ENCODE measurements at places on chromosomes 2 and 18.

GRCh38 chr18:63137999-63138435 is 181.6 kb downstream of the BCL2 start:
- no peak for DNase-seq

DNA sequence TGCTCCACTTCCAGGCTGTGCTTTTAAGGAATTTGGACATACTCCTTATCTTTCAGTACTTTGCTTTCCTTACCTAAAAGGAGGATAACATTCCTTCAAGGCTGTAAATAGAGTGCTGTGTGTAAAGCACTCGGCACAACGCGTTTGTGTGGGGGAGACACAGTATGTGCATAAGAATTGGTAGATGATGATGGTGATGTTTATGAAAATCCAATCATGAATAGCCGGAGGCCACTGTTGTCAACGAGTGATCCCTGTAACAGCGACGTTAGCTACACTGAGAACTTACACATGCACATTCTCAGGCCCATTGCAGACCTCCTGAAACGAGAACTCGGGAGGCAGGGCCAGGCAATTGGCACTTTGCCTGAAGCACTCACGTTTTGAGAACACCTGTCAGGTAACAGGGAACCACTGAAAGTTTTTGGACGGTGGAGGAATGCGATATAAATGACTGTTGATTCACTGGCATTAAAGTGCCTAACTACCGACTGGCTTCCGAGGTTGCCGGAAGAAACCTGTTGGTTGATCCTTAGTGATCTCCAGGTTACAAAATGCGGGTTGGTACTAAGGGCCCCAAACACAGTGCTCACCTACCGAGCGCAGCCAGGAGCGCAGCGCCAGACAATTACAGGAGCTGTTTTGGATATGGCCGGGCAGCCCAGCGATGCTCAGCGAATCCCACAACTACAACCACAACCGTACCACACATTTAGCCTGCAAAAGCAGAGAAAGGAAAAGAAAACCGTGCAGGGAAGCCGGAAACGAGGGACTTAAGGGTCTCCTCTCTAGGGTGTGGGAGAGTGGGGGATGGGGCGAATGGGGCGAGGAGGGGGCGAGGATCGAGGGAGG is 1.0 kb upstream of the MAP4K4 start:
- DNase-seq = no peak

DNA sequence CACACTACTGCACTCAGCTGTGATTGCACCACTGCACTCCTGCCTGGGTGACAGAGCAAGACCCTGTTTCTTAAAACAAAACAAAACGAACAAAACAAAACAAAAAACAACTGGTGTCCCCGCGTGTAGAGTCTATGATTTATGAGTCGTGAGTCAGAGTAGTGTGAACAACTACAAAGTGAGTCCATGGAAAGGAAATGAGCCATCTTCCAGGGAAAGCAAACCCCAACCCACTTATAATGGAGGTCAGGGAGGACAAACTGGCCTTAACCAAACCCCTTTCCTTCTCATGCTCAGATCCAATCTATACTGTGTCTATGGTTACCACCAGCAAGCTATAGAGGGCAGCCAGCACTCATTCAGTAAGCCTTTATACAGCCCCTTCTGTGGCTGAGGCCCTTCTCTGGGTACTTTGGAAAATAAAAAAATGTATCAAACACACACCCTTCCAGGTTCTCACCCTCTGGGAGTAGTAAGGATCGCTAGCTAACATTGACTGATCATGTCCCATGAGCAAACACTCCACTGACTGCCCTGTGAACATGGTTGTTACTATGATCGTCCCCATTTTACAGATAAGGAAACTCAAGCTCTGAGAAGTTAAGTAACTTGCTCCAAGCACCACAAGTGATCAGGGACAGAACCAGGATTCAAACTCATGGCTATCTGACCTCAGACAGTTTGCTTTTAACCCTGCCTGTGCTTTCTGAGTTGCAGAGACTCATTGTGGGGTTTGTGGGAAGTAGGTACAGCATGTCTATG is 24.7 kb upstream of the COLEC12 start:
- no peak for DNase-seq

DNA sequence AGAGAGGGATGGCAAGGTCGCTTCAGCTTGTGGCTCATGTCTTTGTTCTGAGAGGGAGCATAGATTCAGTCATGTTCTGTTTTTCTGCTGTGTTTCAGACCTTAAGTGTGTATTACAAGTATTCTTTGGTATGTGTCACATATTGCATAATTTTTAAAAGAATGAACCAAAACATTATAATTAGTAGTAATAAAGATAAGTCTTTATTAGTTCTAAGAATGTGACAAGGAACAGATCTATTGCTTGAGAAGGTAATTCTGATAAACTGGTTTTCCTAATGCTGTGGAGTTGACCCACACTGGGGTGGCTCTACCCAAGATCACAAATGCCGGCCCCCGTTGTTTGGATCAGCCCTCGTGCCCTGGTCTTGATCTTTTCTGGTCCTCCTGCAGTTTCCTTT is 124.3 kb upstream of the FOSL2 start:
- DNase-seq = no peak

- no peak for DNase-seq
Observed at GRCh38 chr18:2963048-2963447, 49.9 kb downstream of the LPIN2 start.

GRCh38 chr2:173130496-173131465 is 55.1 kb downstream of the MAP3K20 start:
- no peak for DNase-seq

DNA sequence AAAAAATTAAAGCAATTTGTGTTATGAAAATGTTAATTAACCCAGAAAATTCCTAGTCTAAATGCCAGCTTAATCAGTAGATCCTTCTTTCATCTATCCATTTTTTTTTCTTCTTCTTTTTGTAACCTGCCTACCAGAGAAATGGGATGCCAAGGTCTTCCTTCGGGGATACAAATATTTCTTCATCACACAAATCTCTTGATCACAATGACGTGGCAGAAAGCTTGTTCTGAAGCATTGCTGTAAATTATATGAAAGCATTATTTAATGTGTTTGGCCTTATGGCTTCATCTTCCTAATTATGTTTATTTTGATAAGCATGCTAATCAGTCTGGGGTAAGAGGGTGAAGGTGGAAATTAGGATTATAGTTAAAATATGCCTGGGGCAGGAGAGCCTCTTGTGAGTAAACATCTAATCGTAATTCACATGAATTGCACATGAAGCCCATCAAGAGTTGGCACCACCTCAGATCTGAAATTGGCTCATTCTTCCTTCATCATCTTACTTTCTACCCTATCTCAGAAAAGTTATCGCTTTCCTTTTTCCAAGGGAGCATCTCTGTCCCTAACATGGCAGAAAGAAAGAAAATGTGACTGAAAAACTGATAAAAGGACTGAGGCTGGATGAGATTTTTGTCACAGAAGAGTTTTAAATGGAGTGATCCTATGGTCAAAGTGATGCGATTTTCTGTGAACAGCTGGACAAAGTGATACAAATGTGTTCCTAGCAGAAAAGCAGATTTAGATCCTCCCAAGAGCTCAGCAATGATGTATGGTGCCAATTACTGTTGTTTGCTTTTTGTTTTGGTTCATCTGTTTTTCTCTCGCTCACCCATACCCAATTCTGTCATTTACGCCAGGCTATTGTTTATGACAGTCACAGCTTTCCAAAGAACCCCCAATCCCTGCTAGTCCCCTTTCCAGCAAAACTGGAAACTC is 76.9 kb upstream of the PMAIP1 start:
- DNase-seq = no peak

GRCh38 chr2:95020275-95021022 is 5.1 kb upstream of the MAL start:
- DNase-seq = no peak
